ENCODE measurements at places on chromosomes 7 and 10.

GRCh38 chr7:81993186-81993585 is 223.3 kb upstream of the HGF start:
- no peak for DNase-seq

DNA sequence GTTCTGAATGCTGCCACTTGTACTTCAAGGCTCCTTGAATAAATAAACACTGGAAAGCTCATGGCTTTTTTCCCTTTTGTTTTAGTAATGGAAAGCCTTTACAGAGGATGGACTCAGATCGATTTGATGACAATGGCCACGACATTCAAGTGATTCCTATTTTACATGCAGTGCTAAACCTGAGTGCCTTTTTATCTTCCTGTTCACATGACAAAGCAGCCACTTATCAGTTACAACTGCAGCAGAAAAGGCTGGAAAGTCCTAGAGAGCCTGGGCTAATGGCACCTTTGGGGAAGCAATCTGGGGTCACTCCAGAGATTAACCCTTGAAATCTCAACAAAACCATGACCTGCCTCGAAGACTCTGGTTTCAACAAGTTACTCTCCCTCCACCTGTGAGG is 249.0 kb upstream of the AUTS2 start:
- DNase-seq = no peak

- peak; percentile 34 for DNase-seq
These were observed 90.1 kb upstream of the NFE2L3 start for GRCh38 chr7:26061678-26062603.

- no peak for DNase-seq
These were observed 224.6 kb downstream of the TNS3 start for GRCh38 chr7:47357361-47357760.

GRCh38 chr10:101828766-101829551 is 10.7 kb upstream of the OGA start:
- no peak for DNase-seq

DNA sequence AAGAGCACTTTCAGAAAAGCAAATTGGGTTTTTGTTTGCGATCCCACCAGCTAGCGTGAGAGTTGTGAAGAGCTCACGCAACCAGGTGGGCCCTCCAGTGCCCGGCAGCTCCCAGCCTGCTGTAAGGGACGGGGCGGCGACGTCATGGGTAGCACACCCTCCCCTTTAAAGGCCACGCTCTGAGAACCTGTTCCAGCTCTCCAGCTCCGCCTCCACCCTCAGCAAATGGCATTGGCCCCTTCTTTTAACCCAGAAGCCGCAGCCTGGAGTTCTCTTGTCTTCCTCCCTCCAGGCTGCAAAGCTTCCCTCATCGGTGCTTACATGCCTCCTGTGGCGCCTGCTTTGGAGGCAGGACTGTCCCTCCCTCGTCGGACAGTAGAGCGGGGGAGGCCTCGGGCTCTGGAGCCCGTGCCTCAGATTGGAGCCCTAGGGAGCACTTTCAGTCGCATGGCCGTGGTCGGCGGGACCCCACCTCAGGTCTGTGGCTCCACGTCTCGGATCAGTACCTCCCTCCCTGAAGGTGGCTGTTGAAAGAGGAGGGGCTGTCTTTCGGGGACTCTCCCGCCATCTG is 32.9 kb downstream of the WIPI2 start:
- no peak for DNase-seq

- no peak for DNase-seq
These were observed 80.2 kb upstream of the CACNB2 start for GRCh38 chr10:18059826-18060559.

DNA sequence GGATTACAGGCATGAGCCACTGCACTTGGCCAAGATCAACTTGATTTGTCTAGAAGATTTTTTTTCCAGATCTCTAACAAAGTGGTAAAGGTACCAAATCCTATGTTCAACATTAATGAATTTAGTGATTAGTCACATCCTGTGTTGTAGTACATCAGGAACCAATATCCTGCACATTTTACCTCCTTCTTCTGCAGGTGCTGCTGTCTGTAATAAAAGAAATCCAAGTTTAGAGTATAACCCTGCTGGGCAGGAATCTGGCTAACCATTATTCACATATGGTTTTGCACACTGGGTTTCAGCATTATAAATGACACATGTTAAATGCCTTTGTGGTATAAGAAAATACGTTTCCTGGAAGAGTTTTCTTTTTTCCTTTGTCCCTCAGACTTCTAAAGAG is 10.8 kb downstream of the PARD3 start:
- no peak for DNase-seq

All from stimulated activated CD8-positive, alpha-beta memory T cell treated with anti-CD3 and anti-CD28 coated beads, Interleukin-15, amount 100 ng/mL, for 24 hours (primary cell).